ENCODE measurements at places on chromosomes 4 and X. TPM values are rescaled to one million over a fixed set of nuclear protein-coding genes. Genes with fewer than 3 reads are reported as not detected.

DUX4 gene
- not detected for total RNA-seq

ARSJ gene
- total RNA-seq = 3.7 TPM

MND1 gene
- 11.6 TPM for total RNA-seq

PHOX2B gene
- not detected for total RNA-seq

POU3F4 gene
- total RNA-seq = not detected

NDUFB11 gene
- total RNA-seq = 136 TPM

NOX1 gene
- total RNA-seq = not detected

CD40LG gene
- not detected for total RNA-seq

MAGT1 gene
- 37.0 TPM for total RNA-seq

UGT2B17 gene
- total RNA-seq = not detected

MAOA gene
- 1.2 TPM for total RNA-seq

MTMR8 gene
- total RNA-seq = 0.50 TPM

FRG2 gene
- total RNA-seq = not detected

SERPINA7 gene
- total RNA-seq = not detected

DCX gene
- total RNA-seq = not detected

DIPK2B gene
- not detected for total RNA-seq

RNF4 gene
- 59.9 TPM for total RNA-seq

PARM1 gene
- 0.51 TPM for total RNA-seq

NHS gene
- 2.0 TPM for total RNA-seq

UGT2B7 gene
- total RNA-seq = 0.22 TPM

SMARCA1 gene
- 32.3 TPM for total RNA-seq

KCTD8 gene
- total RNA-seq = not detected

USP9X gene
- total RNA-seq = 25.8 TPM

SSX1 gene
- not detected for total RNA-seq

EDA gene
- total RNA-seq = 0.83 TPM

BEND4 gene
- total RNA-seq = 0.01 TPM

USP17L22 gene
- not detected for total RNA-seq

FGFRL1 gene
- total RNA-seq = 14.3 TPM

CLTRN gene
- 0.96 TPM for total RNA-seq

GABRB1 gene
- total RNA-seq = not detected

FATE1 gene
- 0.17 TPM for total RNA-seq

MAGEC1 gene
- total RNA-seq = 0.05 TPM

SPINK2 gene
- not detected for total RNA-seq

FGA gene
- total RNA-seq = 18.7 TPM

DMRTC1B gene
- 0.17 TPM for total RNA-seq

FAM184B gene
- 0.01 TPM for total RNA-seq

EOLA2 gene
- total RNA-seq = 57.7 TPM

SYNPO2 gene
- 0.56 TPM for total RNA-seq

CYLC1 gene
- total RNA-seq = not detected

All from A549 treated with AZD2906 at 1 μM for 4 hours (cell line).